ENCODE measurements at places on chromosomes 1 and 21. TPM values are rescaled to one million over a fixed set of nuclear protein-coding genes. Genes with fewer than 3 reads are reported as not detected.

DNA sequence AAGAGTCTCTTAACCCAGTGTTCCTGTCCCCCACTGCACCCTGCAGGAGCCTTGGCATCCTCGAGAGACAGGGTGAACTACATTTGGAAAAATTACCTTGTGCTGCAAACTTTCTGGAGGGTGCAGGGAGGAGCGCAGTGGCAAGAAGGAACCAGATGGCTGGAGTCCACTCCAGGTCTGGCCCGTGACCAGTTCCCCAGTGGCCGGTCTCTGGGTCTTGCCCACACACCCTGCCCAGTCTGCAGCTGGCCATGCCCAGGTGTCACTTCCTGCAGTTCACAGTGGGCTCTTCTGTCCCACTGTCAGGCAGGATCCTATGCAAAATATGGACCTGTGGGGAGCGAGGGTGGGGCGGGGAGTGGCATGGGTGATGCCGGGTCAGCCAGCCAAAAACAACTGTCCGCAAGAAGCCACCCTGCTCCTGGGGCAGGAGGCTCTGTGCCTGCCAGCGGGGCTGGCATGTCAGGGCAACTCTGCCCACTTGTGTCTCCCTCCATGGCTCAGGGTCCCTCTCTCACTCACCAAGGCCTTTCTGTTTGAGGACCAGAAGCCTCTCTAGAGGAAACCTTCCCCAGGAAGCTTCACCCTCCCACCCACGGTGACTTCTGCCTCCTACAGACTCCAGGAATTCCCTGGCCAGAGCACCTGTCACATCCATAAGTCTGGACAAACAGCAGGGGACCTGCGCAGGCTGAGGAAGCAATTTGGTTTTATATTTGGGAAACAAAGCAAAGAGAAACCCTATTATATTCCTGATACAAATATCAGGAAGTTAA is 55.6 kb downstream of the KIF21B start:
- no peak for DNase-seq

DNA sequence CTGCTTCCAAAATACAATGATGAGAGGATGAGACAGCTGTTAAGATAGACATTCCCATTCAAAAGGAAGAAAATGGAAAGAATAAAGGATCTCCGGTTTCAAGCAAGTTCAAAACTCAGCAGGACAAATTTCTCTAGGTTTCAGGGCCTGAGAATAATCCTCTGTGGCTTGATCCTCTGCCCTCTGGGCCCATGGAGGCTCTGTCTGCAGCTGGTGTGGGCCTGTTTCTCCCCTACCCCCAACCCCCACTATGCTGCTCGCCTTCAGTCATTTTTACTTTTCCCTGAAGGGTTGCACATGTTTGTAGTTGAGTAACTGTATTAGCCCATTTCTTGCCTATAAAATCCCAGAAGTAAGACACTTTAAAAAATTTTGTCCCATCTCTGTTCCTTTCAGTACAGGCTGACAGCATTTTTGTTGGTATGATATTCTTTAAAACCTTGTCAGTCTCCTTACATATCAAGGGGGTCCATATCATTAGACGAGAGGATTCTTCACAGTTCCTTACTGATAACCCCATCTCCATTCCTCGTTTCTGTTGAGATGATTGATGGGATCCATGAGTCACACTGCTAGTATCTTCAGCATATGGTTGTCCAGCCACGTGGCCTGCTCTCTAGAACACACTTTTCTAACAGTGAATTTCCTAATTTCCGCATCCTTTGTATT is 10.5 kb downstream of the ZMYM4 start:
- no peak for DNase-seq

GRCh38 chr1:166114419-166114818 is 52.4 kb downstream of the FAM78B start:
- DNase-seq = no peak

- no peak for DNase-seq
Measured at GRCh38 chr1:40799351-40799867, 15.8 kb downstream of the KCNQ4 start.

The IL19 gene
- not detected for total RNA-seq

DNA sequence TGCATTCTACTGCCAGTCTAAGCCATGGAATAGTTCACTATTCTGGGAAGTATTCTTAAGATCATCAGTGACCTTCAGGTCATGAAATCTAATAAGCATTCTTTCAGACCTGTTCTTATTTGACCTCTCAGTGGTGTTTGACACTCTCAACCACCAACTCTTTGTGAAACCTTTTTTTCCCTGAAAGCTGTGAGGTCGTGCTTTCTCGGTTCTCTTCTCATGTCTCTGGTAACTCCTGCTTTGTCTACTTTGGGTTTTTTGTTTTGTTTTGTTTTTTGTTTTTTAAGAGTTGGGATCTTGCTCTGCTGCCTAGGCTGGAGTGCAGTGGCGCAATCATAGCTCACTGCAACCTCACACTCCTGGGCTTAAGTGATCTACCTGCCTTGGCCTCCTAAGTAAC is 56.3 kb downstream of the POU2F1 start:
- no peak for DNase-seq

- DNase-seq = no peak
Measured at GRCh38 chr1:116147972-116148371, 36.8 kb downstream of the MAB21L3 start.

The ATXN7L2 gene
- 3.5 TPM for total RNA-seq

DNA sequence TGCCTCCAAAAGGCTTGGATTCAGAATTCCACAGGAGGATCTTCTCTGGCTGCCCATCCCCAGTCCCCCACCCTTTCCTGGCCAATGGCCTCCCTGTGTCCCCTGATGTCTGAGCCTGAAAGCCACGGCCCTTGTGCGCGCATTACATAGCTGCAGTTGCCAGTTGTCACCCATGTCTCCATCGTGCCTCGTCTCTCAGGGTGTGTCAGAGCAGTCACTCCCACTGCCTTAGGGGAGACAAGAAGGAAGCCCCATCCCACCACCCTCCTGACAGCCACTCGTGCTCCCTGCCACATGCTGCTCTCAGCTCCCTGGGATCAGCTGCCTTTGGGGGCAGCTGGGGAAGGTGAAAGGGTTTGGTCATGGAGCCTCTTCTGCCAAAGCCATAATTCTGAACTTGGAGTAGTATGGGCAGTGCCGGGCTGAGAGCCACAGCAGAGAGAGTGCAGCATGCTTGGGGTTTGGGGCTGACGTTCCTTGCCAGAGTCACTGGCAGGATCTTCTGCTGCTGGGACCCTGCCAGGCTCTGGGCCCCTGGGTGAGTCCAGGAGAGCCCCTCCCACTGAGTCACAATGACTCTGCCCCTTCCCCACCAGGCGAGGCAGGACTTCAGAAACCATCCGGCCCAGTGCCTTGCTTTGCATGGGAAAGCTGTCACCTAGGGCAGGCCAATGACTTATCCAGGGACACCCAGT is 285.9 kb upstream of the VAMP3 start:
- no peak for DNase-seq

The FCRL5 gene
- not detected for total RNA-seq

The PTPN22 gene
- 0.33 TPM for total RNA-seq

The AADACL4 gene
- total RNA-seq = not detected

The ASPM gene
- total RNA-seq = 2.4 TPM

The TBX15 gene
- 2.1 TPM for total RNA-seq

The ERG gene
- 13.2 TPM for total RNA-seq

Measured in right atrium auricular region (tissue), 2 donors.